Naive thymus-derived CD4-positive, alpha-beta T cell (primary cell): ENCODE measurements at places on chromosomes 3 and 15. TPM values are rescaled to one million over a fixed set of nuclear protein-coding genes. Genes with fewer than 3 reads are reported as not detected.

DNA sequence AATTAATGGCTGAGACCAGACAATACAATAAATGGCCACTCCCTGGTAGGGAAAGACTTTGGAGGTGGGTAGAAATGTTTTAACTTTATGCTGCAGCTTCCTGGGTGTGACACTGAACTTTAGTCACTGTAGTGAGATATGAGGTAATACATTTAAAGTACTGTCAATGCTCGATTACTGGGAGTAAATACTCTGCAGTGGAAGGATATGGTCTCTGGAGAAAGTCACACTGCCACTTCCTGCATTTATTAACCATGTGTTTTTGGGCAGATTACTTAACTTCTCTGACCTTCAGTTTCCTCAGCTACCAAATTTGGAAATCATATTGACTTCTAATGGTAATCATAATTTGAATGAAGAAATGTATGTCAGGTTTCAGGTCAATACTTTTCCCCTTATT is 317.1 kb upstream of the TGFBR2 start:
- DNase-seq, result no peak

GRCh38 chr3:9153904-9154619 is 95.4 kb downstream of the SRGAP3 start:
- no peak for DNase-seq

- no peak for DNase-seq
These were observed 38.2 kb downstream of the MB21D2 start for GRCh38 chr3:192879346-192880031.

- no peak for DNase-seq
These were observed 31.1 kb downstream of the RBM5 start for GRCh38 chr3:50119786-50120185.

DNA sequence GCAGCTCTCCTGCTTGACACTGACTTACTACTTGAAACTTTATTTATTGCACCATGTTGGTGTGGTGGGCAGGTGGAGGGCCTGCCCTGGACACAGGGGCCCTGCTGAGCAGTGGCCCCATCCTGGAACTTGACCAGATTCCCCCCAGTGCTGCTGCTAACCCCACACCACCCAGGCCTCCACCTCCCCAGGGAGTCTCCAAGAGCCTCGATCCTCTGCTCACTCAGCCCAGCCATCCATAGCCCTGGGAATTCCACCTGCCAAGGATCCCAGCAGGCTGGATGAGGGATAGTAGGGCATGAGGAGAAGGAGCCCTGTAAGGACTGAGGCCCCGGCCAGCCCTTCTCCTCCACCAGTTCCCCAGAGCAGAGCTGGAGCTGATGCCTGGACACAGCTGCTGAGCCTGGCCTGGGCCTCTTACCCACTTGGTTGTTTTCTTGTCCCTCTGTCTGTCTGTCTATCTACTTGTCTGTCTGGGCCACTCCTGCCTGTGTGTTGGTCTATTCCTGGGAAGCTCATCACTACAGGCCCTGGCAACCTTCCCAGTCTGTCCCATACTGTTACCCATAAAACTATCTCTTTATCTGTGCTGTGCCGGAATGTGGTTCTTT is 2.8 kb downstream of the CHAC1 start:
- no peak for DNase-seq

DNA sequence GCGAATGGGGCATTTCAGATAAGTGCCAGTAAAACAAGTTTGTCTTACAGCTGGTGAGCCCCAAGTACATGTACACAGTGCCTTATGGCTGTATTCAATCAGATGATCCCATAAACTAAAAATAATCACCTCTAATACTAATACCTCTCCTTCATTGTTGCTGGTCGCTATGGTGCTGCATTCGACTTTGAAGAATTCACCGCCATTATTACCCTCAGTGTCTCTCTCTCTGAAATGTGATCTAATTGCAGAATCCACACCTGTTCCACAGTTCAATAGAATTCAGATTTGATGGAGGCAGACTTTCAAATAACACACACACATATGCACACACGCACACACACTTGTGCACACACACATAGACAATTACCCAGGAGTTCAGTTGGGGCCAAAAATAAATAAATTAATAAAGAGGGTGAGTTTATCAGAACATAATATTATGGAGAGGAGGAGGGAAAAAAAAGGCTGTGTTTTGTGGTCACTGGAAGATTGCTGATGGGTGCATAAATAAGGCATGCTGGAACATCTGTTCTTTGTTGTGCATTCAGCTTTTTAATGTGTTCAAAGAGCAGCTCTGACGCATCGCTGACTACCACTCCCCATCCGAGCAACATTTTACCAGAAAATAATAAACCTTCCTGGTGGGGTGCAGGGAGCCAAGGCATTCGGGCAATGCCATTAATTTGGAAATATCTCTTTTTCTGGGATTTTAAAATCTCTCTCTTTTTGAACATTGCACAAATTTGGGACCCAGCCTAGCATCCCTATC is 235.7 kb downstream of the SATB1 start:
- no peak for DNase-seq

DNA sequence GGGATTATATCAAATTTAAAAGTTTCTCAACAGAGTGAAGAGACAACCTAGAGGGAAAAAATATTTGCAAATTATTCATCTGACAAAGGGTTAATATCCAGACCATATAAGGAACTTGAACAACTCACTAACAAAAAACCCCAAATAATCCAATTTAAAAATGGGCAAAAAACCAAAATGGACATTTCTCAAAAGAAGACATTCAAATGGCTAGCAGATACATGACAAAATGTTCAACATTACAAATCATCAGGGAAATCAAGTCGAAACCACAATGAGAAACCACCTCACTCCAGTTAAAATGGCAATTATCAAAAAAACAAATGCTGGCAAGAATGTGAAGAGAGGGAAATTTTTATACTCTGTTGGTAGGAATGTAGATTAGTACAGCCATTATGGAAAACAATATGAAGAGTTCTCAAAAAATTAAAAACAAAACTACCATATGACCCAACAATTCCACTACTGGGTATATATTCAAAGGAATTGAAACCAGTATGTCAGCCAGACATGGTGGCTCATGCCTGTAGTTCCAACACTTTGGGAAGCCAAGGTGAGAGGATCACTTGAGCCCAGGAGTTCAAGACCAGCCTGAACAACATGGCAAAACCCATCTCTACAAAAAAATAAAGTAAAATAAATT is 88.5 kb downstream of the CSNK1G1 start:
- no peak for DNase-seq

DNA sequence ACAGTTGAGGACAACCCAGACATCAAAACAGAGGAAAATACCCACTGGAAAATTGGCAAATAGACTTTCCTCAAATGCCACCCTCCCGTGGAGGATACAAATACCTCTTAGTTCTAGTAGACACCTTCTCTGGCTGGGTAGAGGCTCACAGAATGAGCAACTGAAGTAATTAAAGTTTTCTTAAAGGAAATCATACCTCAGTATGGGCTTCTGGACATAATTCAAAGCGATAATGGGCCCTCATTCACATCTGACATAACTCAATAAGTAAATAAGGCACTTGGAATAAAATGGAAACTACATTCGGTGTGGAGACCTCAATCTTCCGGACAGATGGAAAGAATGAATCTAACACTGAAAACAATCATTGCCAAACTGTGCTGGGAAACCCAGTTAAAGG is 115.2 kb upstream of the PLCL2 start:
- no peak for DNase-seq

DNA sequence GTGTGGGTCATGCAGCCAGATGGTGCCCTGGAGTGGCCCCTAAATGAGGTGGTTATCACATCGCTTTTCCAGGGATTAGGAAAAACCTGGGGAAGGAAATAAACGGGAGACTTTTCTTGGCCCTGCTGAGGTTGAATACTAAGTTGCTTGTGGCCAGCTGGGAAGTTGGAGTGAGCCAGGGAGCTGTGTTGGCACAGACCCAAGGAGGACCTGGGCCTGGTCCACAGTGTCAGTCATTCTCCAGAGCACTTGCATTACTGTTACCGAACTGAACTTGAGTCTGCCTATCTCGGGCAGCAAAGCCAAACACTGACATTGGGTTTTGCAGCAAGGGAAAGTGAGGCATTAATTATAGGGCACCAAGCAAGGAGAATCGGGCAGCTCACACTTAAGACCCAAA is 339.0 kb downstream of the GABRB3 start:
- DNase-seq, result no peak

- DNase-seq, result no peak
These were observed 71.5 kb upstream of the TNIK start for GRCh38 chr3:171531716-171532115.

- no peak for DNase-seq
These were observed 159.6 kb upstream of the IL12A start for GRCh38 chr3:159829056-159829455.

DNA sequence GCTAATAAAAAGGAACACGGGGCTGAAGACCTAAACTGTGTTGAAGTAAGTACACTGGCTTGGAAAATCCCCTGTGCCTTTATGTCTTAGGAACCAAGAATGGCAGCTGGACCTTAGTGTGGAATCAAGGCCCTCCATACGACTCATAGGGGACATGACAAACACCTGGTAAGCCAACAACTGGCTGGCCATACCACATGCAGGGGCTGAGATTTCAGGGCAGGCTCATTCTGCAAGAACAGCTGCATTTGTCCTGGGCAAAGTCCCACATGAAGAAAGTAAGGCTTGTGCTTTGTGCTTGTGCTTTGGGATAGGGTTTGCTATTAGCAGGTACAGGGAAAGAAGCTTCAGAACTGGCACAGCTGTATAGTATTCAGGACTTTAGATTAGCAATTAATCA is 18.0 kb downstream of the ETV5 start:
- no peak for DNase-seq

- DNase-seq, result no peak
These were observed 62.4 kb downstream of the MBNL1 start for GRCh38 chr3:152331018-152331541.

DNA sequence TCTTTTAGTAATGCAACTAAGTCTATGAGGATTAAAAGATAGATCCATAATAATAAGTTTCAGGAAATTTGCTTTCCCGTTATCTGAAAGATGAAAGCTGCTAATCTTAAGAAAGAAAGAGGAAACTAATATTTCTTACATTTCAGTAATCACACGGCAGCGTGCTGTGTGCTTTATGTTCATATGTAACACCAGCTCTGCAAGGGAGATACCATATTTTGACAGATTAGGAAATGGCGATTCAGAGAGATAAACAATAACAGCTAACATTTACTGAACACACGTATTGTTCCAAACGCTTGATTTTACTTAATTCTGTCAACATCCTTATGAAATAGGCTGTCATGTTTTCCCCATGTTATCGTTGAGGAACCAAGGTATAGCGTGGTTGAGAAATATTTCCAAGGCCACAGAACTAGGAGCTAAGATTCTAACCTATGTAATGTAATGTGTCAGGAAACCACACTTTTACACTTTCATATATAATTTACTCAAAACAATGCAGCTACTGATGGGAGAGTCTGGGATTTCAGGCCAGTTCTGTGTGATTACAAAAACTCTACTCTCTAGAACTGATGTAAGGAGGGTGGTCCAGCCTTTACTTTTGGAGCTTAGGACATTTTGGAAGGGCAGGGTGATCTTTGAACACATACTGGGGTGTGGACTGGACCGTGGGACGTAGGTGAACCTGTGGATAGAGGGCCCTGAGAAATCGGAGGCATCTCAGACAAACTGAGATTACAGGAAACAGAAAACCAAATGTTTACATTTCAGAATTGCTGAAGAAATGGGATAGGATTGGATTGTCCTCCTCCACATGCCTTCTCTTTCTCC is 100.6 kb downstream of the IL1RAP start:
- DNase-seq, result no peak

DNA sequence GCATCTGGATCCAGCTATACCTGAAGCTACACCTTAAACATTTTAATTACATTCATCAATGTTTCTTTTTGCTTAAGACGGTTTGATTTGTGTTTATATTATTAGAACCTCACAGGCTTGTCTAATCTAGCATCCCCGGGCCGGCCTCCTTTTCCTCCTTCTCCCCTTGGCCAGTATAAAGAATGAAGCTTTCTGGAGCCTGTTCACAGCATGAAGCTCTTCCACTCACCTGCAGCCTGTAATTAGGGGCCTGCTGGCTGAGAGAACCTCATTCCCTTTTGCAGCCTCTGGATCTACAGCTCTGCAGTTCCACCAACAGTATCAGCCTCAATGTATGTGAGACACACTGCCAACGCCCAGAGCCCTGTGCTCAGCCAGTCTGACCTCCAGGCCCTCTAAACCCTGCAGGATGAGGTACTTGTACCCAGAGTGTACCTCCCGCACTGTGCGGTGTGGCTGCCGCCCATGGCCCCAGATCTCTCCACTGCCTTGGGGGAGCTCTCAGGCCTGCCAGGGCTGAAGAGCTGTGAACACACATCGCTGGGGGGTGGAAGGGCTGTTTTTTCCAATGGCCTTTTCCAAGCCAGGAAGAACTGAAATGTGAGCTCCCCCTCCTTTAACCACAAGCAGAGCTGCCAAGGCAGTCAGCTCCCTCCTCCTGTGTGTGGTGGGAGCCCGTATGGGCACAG is 114.7 kb upstream of the ALDH1A3 start:
- DNase-seq, result no peak

GRCh38 chr3:190127195-190127594 is 6.5 kb upstream of the P3H2 start:
- no peak for DNase-seq

DNA sequence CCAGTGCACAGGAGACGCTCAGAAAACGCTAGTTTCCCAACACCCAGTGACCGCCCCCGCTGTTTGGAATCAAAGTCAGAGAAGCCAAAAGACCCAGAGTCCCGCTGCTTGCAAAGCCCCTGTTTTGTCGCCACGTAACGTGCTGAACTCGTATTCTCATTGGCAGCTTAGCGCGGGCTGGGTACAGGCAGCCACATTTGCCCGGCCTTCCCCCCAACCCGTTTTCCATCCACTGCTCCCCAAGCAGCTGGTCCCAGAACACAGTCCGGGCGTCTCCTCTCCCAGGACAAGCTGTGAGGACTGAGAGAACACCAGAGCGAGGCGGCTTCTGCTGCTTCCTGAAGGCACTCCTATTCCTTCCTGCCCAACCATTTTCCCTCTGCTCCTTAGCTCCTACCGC is 54.8 kb downstream of the RASGRF1 start:
- no peak for DNase-seq

DNA sequence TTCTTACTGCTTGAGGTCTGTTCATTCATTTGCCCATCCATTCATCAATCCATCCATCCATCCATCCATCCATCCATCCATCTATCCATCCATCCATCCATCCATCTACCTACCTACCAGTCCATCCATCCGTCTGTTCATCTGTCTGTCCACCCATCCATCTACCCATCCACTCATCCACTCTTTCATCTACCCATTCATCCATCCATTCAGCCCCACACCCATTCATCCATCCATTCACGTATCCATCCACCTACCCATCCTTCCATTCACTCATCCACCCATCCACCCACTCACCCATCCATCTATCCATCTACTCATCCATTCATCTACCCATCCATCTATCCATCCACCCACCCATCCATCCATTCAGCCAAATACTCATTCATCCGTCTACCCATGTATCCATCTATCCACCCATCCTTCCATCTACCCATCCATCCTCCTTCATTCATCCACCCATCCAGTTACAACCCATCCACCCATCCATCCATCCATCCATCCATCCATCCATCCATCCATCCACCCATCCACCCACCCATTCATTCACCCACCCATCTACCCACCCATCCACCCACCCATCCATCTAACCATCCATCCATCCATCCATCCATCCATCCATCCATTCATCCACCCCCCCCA is 68.3 kb downstream of the FBLN2 start:
- no peak for DNase-seq

Gene SLC2A2
- total RNA-seq, result not detected

Gene GOLGA6A
- 0.32 TPM for total RNA-seq

Gene ARPIN
- 0.35 TPM for total RNA-seq

Gene FBXL22
- total RNA-seq, result 1.6 TPM

Gene SI
- not detected for total RNA-seq

Gene ST8SIA2
- total RNA-seq, result not detected

Gene KLHL40
- total RNA-seq, result not detected

Gene FETUB
- total RNA-seq, result not detected in 2 replicates

Gene MCTP2
- 17.0 TPM for total RNA-seq

Gene ADAMTS7
- not detected for total RNA-seq

Gene CTXN2
- not detected for total RNA-seq
